ENCODE measurements at places on chromosomes 5 and 9.
A peak's percentile ranks its signal among the peaks of the same experiment; 100 is the strongest.

GRCh38 chr5:126597156-126597555 is 2.1 kb upstream of the ALDH7A1 start:
- DNase-seq: no peak

DNA sequence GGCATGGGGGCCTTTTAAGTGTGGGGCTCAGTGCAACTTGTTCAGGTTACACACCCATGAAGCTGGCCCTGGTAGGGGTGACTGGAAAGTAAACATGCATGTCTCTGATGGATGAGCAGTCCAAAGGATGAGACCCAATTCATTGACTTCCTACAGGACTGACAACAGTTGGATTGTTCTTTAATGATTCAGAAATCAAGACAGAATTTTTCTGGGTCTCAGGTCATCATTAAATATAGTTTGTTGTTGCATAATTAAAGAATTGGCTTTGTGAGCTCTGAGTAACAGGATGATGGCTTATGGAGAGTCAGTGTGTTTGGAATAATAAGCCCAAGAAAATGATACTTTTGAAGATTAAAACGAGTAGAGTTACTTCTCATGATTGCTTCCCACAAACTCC is 604.2 kb upstream of the CLINT1 start:
- DNase-seq: no peak

GRCh38 chr5:72107901-72108201 is 576 bp downstream of the MAP1B start:
- no peak for DNase-seq

DNA sequence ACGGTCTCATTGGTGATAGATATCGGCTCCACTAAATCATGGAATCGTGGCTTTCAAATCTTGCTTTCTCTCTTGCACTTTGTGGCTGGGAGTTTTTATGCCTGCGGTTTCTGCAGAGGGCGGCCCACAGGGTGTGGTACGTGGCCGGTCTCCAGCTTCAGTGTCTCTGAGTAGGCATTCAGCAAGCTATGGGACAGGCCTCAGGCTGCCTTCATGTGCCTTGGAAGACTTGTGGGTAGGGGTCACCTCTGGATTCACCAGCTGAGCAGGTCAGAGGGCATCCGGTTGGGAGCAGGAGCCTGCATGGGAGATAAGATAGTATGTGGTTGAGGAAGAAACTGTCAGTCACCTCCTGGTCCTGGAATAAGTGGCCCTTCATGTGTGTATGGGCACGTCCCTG is 47.7 kb downstream of the AMBP start:
- no peak for DNase-seq

DNA sequence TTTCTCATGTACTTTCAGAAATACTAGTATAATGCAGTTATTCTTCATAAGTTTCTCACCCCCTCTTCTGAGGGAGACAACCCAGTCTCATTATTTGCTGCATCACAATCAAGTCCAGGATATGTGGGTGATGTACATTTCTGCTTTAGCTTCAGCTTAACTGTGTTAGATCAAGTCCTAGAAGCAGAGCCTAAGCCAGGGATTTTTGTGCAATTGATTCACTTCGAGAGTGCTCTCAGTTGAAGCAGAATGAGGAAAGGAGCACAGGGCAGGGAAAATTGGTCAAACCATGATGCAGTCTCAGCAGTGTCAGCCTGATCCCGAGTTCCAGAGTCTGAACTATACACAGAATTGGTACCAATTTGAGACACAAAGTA is 15.1 kb downstream of the HNRNPK start:
- DNase-seq: no peak

DNA sequence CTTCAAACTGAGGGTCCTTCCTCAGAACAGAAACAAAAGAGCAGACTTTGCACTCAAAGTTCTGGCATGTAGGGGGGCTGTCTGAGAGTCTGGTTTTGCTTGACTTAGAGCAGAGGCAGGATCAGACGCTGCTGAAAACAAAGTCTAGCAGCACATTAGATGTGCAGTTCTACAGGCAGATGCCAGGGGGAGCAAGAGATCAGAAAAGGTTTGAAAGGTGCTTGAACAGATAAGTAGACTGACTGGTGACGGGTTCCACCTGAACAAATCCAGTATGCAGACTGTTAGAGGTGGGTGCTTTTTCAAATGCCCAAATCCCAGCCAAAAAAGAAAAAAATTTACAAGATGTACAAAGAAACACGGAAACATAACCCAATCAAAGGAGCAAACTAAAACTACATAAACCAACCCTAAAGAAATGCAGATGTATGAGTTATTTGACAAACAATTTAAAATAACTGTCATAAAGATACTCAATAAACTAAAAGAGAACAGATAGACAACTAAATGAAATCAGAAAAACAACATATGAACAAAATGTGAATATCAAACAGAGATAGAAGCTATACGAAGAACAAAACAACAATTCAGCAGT is 194.7 kb upstream of the FREM1 start:
- DNase-seq: peak; percentile 8

DNA sequence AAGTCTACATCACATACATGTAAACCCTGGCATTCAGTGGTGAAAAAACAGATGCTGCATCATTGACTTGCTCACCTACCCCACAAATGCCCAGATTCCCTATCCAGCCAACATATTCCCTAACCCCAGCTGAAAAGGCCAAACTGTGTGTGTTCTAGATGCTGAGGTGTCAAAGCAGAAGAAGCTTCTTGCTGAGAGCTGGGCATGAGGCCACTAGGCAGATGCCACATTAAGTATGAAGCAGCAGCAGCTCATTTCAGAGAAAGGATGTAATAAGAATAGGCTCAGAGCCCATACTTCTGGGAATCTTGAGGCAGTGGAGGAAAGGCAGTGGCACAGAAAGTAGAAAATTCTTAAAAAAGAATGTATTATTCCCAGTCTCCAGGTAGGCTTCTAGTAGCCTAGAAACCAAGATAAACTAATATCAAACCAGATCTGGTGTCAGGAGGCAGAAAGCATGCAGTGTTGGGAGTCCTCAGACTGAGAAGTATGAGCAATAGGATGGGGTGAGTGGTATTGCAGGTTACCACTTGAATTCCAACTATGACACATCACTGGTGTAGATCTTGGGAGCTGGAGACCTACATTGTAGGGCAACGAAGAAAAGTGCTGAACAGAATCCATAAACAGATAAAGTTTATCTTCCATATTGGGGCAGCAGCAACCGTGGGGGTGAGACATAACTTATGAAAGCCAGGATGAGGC is 71.9 kb upstream of the GRHPR start:
- no peak for DNase-seq

- no peak for DNase-seq
Observed at GRCh38 chr5:132491368-132492364, 1.1 kb upstream of the IRF1 start.

Data from stimulated activated CD4-positive, alpha-beta T cell treated with anti-CD3 and anti-CD28 coated beads, Interleukin-4, amount 100 ng/mL, for 1 hour (primary cell).